Psoas muscle (tissue), 8 donors: ENCODE measurements at places on chromosomes 16 and 17. TPM values are rescaled to one million over a fixed set of nuclear protein-coding genes. Genes with fewer than 3 reads are reported as not detected.

The KPNB1 gene
- 323 TPM for total RNA-seq

The TAC4 gene
- total RNA-seq: not detected

- peak; percentile 71 for DNase-seq
Measured at GRCh38 chr17:62627904-62628633, 599 bp downstream of the MRC2 start.

DNA sequence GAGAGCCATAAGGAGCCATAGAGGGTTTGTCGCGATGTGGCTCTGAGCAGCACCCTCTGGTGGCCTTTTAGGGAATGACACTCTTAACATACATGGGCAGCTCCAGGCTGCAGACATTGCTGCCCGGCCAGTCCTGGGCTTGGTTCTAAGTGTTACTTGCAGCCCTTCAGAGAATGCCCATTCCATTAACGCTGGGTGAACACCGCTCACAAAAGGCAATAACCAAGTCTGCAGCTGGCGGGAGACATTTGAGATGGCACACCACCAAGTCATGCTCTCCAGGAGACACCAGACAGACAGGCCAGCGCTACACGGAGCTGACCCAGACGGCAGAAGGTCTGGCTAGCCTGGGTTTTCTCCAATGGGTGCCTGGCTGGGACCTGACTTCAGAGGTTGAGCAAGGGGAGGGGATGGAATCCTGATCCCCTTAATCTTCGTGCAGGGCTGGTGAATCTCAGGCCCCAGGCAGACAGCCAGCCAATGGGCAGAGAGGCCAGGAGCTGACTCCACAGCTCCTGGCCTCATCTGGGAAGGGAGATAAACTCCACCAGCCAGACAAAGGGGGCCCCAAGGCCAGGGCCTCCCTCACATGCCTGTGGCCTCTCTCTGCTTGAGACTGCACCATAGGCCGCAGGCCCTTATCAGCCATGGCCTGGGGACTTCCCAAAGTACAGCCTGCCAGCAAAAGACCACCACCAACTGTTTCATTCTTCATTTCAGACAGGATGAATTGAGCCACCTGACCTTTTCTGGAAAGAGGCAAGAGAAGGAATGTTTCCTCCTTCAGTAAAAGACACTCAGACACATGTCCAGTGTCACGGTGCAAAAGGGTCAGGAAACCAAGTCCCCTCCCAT lies 58.8 kb downstream of the ZDHHC7 start:
- DNase-seq: peak; percentile 66

The CES3 gene
- 11.8 TPM for total RNA-seq

DNA sequence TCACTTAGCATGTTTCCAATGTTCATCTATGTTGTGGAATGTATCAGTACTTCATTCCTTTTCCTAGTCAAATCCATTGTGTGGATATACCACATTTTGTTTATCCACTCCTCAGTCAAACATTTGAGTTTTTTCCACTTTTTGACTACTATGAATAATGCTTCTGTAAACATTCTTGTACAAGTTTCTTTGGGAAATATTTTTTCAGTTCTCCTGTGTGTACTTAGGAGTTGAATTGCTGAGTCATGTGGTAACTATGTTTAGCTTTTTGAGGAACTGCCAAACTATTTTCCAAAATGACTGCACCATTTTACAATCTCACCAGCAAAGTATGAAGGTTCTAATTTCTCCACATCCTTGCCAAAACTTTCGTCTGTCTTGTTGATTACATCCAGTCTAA lies 223.7 kb upstream of the AXIN2 start:
- DNase-seq: no peak

The KRTAP2-1 gene
- total RNA-seq: not detected

The ITGB4 gene
- 3.9 TPM for total RNA-seq

DNA sequence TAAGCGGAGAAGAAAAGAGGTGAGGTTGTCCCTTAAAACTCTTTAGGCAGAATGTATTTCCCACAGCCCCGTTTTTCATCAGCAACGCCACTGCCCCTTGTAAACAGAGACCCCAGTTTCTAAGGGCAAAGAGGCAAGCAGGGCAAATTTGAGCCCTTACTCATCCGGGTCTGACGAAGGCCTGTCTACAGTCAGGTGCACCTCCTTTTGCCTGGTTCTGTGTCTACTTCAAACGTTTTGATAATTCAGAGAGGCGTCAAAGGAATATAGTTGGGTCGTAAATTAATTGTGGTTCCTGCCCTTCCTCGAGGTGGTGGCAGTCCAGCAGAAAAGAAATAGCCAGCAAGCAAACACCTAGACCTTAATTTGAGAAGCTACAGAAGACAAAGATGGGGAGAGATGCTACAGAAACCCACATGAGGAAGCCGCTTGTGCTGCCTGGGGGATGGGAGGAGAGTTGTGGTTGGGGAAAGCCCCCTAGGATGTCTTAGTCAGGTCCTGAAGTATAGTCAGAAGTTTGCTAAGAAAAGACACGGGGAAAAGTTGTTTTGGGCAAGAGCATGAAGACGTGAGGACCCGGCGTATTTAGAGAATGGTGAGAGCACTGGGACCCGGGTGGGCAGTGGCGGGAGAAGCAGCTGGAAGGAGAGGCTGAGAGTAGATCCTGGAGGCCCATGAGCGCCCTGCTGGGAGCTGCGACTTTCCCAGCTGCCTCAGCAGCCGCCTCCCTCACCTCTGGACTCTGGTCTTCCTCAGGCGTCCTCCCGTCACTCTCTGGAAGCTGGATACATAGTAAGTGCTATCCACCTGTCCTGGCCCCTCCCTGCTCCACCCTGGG lies 2.4 kb downstream of the FBRS start:
- no peak for DNase-seq

DNA sequence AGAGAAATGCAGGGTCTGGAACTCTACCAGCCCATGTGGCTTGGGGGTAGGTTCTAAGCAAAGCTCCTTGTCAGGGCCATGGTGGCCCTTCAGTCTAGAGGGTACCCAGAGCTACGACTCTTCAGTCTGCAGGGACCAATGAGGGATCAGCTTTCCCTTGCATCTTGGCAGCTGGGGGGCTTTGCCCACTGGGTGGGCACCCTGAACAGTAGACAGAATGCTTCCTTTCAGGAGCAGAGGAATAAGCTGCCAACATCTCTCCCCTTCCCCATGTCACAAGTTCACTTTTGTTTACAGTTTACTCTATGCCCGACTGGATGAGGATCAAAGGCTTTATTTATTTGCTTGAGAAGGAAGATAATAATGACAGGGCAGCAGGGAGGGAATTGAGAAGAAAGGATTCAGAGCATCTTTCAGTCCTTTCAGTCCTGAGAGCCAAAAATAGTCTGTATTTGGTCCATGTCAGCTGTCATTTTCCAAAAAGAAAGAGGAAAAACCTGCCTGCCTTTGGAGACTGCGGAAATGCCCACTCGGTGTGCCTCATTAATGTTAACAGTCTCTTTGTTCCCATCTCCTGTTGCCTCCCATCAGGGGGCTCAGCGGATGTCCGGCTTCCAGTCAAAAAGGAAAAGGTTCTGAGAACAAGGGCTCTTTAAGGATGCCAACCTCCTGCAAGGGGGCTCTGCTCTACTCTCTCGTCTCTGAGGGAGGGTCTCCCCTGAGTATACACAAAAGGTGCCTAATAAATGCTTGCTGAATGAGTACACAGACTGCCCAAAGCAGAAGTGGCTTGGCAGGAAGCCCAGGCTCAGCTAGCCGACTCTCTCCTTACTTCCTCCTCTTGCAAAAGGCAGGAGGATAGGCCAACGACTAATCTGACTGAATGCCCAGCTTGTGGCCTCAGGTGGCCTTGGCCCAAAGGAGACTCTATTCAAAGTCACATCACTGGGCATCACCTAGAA lies 17.1 kb downstream of the TRAF4 start:
- DNase-seq: peak; percentile 77

The KRTAP9-4 gene
- total RNA-seq: not detected

GRCh38 chr17:68709461-68709860 lies 108.3 kb upstream of the FAM20A start:
- no peak for DNase-seq

GRCh38 chr16:72120026-72120425 lies 26.4 kb downstream of the DHX38 start:
- DNase-seq: no peak

DNA sequence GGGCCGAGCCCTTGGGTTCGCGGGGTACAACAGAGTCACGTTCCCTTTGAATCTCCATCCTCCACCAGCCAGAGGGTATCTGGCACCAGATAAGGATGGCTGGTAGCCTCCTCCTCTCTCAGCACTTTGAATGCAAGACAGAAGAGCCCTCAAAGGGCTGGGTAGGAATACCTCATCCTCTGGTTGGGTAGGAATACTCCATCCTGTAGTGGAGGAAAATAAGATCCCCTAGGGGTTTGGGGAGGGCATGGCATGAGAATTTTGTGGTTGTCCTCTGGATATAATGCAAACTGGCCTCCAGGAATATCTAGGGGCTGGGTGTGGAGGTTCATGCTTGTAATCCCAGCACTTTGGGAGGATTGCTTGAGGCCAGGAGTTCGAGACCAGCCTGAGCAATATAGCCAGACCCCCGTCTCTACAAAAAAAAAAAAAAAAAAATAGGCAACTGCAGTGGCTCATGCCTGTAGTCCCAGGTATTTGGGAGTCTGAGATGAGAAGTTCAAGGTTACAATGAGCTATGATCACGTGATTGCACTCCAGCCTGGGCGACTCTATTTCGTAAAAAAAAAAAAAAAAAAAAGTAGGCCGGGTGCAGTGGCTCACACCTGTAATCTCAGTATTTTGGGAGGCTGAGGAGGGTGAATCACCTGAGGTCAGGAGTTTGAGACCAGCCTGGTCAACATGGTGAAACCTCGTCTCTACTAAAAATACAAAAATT lies 2.7 kb downstream of the IGFBP4 start:
- no peak for DNase-seq

The SLC35G6 gene
- not detected for total RNA-seq

The HBA1 gene
- total RNA-seq: 301 TPM
